Right ventricle myocardium superior (tissue), 1 donor: ENCODE measurements at places on chromosomes 3 and 15. TPM values are rescaled to one million over a fixed set of nuclear protein-coding genes. Genes with fewer than 3 reads are reported as not detected.

Gene SEMA6D
- total RNA-seq, result 16.5 TPM

Gene PLA2G4D
- total RNA-seq, result not detected

Gene LTK
- total RNA-seq, result 1.1 TPM

Gene CYP11A1
- total RNA-seq, result 0.51 TPM

Gene TAGLN3
- total RNA-seq, result not detected

Gene TMOD2
- 7.3 TPM for total RNA-seq

Gene EXD1
- total RNA-seq, result not detected

Gene TWF2
- 131 TPM for total RNA-seq

Gene UBA7
- 19.7 TPM for total RNA-seq

Gene LRTM1
- total RNA-seq, result not detected

Gene SHQ1
- total RNA-seq, result 15.1 TPM

Gene CSTA
- 0.73 TPM for total RNA-seq

Gene MUC20
- total RNA-seq, result 5.4 TPM

Gene ACKR4
- 2.9 TPM for total RNA-seq

Gene ESYT3
- 0.65 TPM for total RNA-seq

Gene MYH15
- total RNA-seq, result 0.13 TPM

GRCh38 chr3:140113996-140114788 lies 179.2 kb downstream of the CLSTN2 start:
- no peak for DNase-seq

GRCh38 chr15:100263031-100263430 lies 78.7 kb downstream of the ADAMTS17 start:
- DNase-seq, result no peak

GRCh38 chr3:11367143-11367693 lies 95.0 kb downstream of the ATG7 start:
- peak; percentile 51 for DNase-seq

GRCh38 chr3:19931767-19932188 lies 2.2 kb downstream of the EFHB start:
- DNase-seq, result no peak

GRCh38 chr3:56796202-56796601 lies 5.5 kb downstream of the ARHGEF3 start:
- DNase-seq, result no peak

- DNase-seq, result no peak
Observed at GRCh38 chr15:90496791-90497190, 32.9 kb upstream of the CRTC3 start.

- DNase-seq, result no peak
Observed at GRCh38 chr3:60445446-60445845, 805.8 kb downstream of the FHIT start.

- DNase-seq, result no peak
Observed at GRCh38 chr3:100506355-100506754, 13.9 kb downstream of the TMEM45A start.

- no peak for DNase-seq
Observed at GRCh38 chr3:32841341-32841740, 23.5 kb downstream of the TRIM71 start.

DNA sequence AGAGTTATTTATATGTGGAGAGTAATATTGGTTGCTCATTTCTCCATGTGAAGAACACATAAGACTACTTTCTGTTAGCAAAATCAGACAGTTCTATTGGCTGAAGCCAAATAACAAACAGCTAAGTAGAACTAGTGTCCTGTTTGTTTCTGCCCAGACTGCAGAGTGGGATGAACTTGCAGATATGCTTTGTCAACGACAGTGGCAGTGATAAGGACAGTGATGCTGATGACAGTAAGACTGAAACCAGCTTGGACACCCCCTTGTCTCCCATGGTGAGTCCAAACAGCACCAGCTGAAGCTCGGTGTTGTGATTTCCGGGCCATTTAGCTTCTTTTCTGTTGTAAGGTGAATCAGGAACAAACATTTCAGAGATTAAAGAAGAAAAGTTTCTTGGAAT lies 102.6 kb upstream of the IL12A start:
- DNase-seq, result no peak

DNA sequence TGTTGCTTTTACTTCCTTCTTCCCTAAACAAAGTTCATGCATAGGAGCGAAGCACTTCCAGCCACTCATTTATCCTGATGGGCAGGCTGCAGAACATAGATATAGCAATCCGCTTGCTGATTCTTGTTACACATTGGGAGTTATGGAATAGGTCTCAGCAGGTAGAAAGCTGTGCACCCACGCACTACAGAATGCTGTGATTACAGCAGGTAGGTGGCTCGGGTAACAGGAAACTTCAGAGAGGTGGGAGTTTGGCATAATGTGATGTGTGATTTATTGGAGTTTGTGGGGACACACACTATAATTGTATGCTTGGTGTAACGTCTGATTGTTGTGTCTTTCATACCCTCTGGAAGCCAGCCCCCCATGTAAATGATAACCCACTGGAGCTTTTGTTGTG lies 99.2 kb upstream of the MEIS2 start:
- no peak for DNase-seq

DNA sequence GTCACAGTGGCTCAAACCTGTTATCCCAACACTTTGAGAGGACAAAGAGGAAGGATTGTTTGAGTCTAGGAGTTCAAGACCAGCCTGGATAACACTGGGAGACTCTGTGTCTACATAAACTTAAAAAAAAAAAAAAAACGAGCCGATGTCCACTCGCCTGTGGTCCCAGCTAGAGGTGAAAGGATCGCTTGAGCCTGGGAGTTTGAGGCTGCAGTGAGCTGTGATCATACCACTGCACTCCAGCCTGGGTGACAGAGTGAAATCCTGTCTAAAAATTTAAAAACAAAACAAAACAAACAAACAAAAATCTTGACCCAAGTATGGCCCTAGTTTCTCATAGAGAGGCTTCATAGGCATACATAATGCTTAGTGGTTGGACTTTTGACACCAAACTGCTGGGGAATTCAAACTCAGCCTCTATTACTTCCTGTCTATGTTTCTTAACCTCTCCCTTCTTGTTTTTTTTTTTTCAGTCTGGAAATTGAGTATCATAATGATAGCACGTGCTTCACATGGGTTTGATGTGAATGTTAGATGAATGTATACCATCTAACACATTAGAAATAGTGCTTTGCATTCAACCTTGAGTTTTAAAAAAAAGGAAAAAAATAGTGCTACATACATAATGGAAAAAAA lies 46.4 kb upstream of the CAPN7 start:
- no peak for DNase-seq

- no peak for DNase-seq
Observed at GRCh38 chr15:80485370-80486164, 81.4 kb downstream of the ARNT2 start.

GRCh38 chr3:71070497-71071463 lies 512.7 kb downstream of the FOXP1 start:
- no peak for DNase-seq

DNA sequence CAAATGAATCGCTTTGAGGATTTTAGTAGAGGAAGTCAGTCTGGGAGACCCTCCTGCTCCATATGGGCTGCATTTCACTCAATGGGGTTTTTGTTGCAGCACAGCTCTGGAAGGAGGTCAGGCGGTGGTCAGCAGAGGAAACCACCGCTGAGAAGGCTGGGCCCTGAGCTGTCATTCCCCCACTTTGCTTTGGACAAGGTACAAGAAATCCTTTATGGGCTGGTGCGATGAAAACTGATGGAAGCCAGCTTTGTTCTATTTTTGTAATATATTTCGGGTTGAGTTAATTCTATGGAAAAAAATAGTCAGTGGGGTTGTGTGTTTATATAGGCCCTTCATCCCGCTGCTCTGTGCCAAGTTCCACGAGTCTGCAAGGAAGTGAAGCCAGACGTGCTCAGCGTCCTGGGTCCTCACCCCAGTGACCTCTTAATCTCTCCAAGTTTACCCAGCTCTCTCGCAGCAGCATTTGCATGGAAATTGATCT lies 157.1 kb upstream of the TMC3 start:
- DNase-seq, result no peak

DNA sequence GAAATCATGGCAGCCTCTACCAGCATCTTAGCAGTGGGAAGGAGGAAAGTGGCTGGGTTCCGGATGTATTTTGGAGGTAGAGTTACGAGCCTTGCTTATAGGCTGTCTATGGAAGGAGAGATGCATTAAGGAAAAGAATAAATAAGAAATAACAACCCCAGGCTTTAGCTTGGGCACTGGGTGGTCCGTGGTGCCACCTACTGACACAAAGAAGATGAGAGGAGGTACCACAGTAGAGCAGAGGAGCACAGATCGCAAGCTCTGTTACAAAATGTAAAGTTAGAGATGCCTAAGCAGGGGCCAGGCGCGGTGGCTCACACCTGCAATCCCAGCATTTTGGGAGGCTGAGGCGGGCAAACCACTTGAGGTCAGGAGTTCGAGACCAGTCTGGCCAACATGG lies 74.8 kb downstream of the TMEM39A start:
- DNase-seq, result no peak

GRCh38 chr3:46395766-46396530 lies 10.9 kb downstream of the CCR5AS start:
- no peak for DNase-seq

DNA sequence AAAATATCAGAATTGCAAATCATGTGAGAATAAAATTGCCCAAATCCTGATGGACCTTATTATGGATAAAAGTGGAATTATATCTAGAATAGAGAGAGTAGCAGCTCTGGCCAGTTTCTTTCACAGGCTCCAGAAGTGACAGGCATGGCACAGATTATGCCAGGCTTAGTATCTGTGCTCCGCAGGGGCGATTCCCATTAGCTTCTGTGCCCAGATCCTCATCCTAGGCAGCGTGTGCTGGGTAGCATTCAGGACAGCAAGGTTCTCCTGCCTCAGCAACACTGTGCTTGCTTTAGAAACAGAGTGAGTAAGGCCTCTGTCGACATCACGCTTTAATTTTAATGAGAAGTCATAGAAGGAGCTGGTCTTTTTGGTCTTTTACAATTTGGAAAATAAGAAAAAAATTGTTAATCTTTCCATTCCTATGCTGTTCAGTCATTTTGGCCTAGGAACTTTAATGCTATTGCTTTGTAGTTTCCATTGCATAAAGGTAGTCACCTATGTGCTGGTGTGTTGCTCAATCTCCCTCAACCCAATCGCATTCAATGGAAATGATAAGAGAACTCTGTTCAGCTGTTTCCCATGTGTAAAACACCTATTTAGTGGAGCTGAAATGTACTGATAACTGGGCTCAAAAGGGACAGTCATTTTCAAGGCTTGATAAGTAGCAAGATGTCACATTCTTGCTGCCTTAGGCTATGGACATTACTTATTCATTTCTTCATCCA lies 770.1 kb downstream of the AGBL1 start:
- peak; percentile 45 for DNase-seq

- DNase-seq, result no peak
Observed at GRCh38 chr3:46655271-46655670, 38.2 kb downstream of the ALS2CL start.

DNA sequence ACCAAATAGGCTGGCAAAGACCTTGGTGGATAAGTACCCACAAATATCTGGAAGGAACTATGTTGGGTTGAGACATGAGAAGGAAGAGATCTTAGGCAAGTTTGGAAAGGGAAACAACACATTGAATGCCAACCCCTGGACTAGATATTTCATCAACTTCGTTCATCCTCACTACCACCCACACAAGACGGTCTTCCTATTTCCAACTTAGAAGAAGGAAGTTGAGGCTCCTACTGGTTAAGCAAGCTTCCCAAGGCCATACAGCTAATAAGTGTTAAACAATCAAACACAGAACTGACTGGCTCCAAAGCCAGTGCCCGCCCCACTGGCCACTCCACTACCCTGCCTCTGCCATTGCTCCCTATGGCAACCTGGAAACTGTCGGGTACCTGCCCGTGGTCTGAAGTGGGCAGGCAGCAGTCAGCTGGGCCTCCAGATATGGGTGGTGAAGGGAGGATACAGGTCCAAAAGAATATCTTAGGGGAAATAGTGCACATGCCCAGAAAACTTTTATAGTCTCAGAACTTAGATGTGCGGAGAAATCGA lies 94.9 kb downstream of the LIPC start:
- no peak for DNase-seq

GRCh38 chr3:189142527-189142926 lies 29.2 kb upstream of the TPRG1 start:
- DNase-seq, result no peak

DNA sequence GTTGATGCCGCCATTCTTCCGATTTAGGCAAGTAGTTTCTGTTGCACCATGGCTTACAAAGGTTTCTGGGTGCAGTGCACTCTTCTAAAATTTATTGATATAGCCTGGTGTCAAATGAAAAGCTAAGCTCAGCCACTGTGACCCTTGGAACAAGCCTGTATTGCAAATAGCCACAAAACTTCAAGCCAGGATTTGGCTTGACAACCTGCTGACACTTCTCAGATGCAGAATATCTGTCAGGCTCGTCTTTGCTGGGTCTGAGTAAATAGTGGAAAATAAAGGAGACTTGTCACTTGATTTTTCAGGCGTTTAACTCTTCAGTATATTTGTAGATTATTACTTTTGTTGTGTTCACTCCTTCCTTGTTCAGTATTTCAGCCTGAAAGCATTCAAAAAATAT lies 871.8 kb downstream of the OTOL1 start:
- DNase-seq, result no peak

- no peak for DNase-seq
Observed at GRCh38 chr3:177596248-177596815, 399.1 kb upstream of the TBL1XR1 start.

GRCh38 chr3:32450426-32450825 lies 52.2 kb downstream of the CMTM6 start:
- no peak for DNase-seq

DNA sequence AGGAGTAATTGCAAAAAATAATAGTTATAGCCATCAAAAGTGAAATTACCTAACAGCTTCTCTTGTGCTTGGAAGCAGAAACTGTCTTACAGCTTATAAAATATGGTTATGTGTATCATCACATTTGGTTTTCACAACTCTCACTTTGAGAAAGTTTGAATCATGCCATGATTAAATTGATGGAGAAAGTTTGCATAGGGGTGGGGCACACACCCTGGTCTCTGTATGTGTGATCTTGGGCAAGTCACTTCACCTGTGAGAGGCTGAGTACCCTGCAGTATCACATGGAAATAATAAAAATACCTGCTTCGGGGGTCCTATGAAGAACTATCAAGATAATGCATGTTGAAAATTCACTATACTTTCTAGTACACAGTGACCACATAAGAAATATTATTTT lies 471.4 kb downstream of the RAP2B start:
- no peak for DNase-seq
